ENCODE measurements at places on chromosomes 16 and 17.
A peak's percentile ranks its signal among the peaks of the same experiment; 100 is the strongest.

DNA sequence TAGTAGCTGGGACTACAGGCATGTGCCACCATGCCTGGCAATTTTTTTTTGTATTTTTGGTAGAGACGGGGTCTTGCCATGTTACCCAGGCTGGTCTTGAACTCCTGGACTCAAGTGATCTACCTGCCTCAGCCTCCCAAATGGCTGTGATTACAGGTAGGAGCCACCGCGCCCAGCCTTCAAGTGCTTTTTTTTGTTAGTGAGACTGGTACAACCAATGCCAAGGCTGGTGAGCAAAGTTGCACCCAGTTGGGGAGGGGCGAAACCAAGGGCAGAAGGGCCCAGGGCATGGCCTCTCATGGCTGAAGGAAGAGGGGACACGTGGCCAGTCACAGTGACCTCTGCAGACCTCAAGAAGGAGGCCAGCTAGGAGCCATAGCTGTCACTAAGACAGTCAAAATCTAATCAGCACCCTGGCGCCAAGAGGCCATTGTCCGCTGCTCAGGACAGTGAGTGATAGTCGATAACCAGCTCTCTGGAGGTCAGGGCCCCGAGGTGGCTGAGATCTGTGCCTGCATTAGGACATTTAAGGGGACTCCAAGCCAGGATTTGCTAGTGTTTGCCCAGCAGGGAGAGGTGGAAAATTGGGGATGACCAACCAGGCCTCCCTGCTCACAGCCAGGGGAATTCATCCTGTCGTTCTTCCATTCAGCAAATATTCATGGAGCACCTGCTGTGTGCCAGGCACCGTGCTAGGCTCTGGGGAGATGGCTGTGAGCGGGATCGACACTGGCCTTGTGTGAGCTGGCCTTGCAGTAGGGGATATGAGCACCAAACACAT is 10.2 kb downstream of the IL4R start:
- no peak for DNase-seq

DNA sequence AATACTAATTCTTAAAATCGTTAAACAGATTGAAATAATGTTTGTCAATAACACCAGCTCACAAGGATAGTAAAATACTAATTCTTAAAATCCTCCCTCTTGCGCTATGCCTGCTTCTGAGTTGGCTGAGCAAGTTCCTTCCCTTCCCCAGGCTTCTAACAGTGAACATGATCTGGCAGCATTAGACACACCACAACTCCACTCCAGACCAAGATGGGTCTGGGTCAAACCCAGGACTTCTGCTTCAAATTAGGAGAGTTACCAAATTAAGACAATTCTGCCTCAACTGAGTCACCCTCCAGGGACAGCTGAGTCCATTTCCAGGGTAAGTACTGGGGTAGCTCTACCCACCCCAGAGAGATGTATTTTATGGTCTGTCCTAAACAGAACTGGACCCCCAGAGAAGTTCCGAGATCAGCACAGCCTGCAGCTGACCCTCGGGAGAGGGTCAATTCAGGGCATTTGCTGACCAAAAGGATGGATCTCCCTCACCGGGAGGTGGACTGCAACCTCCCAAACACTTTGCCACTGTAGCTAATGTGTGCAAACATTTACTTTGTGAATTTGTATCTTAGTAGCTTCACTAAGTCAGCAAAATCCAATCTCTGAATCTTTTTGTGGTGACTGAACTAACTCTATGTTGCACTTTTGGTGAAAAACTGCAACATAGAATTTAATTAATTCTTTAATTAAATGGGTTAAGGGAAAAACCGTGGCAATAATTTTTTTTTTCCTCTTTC is 48.8 kb downstream of the ADCY9 start:
- DNase-seq: no peak

DNA sequence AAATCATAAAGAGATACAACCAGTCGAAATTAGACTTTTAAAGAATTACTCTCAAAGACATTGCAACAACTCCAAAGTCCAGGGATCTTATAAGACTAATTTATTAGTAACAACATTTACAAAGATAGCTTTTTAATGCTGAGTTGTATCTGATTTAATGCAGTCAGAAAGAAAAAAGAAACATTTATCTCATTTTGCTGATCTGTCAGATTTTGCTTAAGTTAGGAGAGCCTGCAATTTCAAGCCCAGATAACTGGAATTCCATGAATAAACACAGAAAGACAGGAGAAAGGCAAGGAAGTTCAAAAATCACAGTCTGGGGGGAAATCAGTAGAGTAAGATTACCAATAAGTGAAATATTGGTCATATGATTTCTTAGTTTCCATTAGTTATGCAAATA is 22.9 kb downstream of the SLFN11 start:
- DNase-seq: no peak

DNA sequence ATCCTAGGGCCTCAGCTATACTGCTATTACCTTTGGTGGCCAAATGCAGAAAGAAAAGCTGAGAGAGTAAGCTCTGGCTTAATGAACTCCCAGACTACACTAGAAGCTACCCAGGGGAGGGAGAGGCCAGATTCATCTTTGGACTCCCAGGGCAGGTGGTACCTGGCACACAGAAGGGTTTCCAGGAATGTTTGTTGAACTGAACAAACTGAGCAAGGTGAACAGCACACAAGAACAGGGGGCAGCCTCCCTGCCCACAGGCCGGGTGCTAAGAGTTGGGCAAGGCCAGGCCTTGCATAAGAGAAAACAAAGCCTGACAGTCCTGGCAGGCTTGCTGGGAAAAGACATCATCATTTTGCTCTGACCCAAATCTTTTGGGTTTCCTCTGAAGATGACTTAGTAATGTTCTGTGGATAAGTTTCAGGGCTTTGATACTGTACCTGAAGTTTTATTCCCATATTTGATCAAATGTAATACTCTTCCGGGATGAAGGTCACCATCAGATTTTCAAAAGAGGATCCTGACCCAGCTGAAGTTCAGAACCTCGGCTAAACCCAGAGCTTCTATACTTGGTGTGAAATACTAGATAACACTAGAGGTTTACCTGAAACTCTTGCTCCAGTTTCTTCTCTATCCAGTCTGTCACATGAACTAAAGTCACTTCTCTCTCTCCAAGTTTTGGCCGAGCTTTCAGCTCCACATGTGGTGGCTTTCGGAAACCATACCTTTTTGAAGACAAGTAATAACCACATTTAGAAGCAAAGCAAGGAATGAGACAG is 20.5 kb upstream of the ERN1 start:
- no peak for DNase-seq

DNA sequence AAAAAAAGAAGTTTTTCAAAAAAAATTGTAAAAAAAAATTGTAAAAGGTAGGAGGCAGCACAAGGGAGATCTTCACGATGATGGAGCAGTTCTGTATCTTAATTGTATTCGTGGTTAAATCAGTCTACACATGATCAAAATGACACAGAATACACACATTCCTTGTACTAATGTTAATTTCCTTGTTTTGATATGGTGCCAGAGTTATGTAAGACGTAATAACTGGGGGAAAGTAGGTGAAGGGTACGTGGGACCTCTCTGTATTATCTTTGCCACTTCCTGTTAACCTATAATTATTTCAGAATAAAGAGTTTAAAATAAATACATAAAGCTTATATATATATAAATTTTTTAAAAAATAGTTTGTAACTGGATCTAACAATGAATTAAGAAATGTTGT is 36.8 kb downstream of the HELZ start:
- no peak for DNase-seq

DNA sequence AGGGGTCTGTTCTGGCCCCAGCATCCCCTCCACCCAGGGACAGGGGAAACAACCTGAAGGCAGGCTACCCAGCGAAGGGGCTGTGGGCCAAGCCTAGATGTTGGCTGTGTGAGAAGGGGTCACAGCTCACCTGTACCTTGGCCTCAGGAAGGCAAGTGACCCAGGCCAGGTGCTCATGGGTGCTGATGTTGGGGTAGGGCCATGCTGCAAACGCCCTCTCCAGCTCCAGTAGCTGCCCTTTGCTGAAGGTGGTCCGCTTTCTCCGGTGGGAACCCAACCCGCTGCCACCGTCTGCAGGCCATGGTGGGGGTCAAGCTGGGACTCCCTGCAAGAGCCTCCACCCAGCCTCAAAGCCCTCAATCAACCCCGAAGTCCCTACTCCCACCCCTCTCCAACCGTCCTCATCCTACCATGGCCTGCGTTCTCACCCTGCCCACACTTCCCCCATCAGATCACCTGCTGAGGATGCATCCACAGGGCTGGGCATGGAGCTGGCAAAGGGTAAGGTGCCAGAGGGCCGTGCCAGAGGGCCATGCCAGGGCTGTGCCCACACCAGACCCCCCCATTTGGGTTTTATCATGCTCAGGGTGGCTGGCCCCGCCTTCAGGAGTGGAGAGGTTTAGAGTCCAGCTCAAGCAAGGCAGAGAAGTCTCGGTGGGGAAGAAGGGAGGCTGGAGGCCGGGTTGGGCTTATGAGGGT is at the start of gene SEBOX:
SEBOX (minus strand) TSS at position 535 of the 699 bp plus-strand sequence; CDS start at position 487, 48 bp downstream.
- DNase-seq: no peak

DNA sequence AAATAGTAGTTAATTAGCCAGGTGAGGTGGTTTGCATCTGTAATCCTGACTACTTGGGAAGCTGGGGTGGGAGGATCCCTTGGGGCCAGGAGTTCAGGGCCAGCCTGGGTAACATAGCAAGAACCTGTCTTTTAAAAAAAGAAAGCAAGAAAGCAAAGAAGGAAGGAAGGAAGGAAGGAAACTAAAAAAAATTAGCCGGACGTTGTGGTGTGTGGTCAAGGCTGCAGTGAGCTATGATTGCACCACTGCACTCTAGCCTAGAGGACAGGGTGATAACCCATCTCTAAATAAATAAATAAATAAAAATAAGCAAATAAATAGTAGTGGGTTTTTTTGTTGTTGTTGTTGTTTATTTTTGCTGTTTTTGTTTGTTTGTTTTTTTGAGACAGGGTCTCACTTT is 39.3 kb upstream of the MAP2K6 start:
- DNase-seq: no peak

- DNase-seq: peak; percentile 53
These were observed 14.0 kb upstream of the ELAC2 start for GRCh38 chr17:13031718-13032350.

GRCh38 chr17:879546-880442 is 97.6 kb downstream of the MRM3 start:
- DNase-seq: peak; percentile 54

GRCh38 chr16:3841729-3842508 is 38.6 kb downstream of the CREBBP start:
- no peak for DNase-seq

GRCh38 chr16:66176111-66176510 is 190.4 kb upstream of the CDH5 start:
- DNase-seq: no peak

GRCh38 chr17:27997522-27997921 is 45.0 kb upstream of the NLK start:
- DNase-seq: no peak

- no peak for DNase-seq
These were observed 9.6 kb downstream of the JPT2 start for GRCh38 chr16:1687427-1688316.

GRCh38 chr16:30771726-30772125 is 9.6 kb downstream of the RNF40 start:
- no peak for DNase-seq

GRCh38 chr17:50221266-50221863 is 19.9 kb upstream of the COL1A1 start:
- no peak for DNase-seq

DNA sequence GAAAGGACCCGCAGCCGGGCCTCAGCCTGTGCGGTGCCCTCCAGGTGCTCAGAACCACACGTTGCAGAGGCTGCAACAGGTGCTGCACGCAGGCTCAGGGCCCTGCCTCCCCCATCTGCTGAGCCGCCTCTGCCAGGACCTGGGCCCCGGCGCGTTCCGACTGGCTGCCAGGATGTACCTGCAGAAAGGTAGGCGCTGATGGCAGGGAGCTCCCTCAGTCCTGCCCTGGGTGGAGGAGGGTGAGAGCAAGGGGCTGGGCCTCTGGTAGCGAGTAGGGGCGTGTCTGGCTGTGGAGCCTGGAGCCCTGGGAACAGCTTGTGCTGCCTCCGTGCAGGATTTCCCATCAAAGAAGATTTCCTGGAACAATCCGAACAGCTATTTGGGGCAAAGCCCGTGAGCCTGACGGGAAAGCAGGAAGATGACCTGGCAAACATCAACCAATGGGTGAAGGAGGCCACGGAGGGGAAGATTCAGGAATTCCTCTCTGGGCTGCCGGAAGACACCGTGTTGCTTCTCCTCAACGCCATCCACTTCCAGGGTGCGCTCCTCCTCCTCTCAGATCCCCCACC is 4.4 kb downstream of the SERPINF2 start:
- DNase-seq: no peak

GRCh38 chr16:50266337-50267091 is at the start of gene ADCY7:
Gene ADCY7 (plus strand): TSS chr16:50266551. CDS start chr16:50288180, 21,629 bp downstream.
- no peak for DNase-seq

GRCh38 chr16:2428784-2429033 is 538 bp upstream of the CCNF start:
- DNase-seq: no peak

DNA sequence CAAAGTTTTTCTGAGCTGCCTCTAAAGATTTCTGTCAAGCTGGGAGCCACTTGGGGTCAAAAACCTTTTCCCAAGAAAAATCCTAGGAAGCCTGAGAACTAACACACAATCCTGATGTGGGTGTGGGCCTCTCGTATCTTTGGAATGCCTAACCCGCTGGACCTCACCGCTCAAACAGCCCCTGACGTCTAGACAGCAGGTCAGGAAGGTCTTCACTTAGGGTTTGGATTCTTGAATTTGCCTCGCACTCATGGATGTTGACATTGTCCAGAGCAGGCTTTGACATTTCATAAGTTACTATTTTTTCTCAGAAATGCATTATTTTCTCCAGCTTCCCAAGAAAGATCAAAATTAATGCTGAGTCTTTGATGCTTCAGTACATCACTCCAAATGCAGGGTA is 18.9 kb downstream of the TEX2 start:
- no peak for DNase-seq

DNA sequence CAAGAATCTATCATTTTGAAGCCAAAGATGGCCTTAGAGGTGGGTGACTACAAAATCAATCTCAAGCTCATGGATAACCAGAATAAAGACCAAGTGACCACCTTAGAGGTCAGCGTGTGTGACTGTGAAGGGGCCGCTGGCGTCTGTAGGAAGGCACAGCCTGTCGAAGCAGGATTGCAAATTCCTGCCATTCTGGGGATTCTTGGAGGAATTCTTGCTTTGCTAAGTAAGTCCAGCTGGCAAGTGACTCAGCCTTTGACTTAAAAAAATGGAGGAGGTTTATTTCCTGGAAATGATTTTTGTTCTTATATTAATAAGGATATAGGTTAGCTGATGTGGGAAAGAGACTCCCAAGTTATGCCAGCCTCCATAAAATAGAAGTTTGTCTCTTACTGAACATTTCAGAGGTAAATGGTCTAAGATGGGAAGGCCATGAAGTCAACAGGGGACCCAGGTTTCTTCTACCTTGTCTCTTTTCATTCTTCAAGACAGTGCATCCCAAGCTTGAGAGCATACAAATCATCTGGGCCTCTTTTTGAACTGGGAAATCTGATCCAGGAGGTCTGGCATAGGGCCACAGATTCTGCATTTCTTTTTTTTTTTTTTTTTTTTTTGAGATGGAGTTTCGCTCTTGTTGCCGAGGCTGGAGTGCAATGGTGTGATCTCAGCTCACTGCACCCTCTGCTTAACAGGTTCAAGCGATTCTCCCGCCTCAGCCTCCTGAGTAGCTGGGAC is 19.8 kb upstream of the TANGO6 start:
- no peak for DNase-seq
